ENCODE measurements at places on chromosomes 12 and 14. TPM values are rescaled to one million over a fixed set of nuclear protein-coding genes. Genes with fewer than 3 reads are reported as not detected.

The NKX2-1 gene
- total RNA-seq = 0.48 TPM

The RBP5 gene
- not detected for total RNA-seq

The DACT1 gene
- total RNA-seq = 4.7 TPM

The LMNTD1 gene
- total RNA-seq = not detected

The FGF23 gene
- not detected for total RNA-seq

The DDX54 gene
- total RNA-seq = 42.3 TPM

The ETFRF1 gene
- 13.4 TPM for total RNA-seq

The BICDL1 gene
- total RNA-seq = under 0.01 TPM

The ABHD12B gene
- not detected for total RNA-seq

The PZP gene
- total RNA-seq = under 0.01 TPM

The PLEKHD1 gene
- total RNA-seq = not detected

The AKAP3 gene
- total RNA-seq = 5.2 TPM

The STAT2 gene
- total RNA-seq = 90.0 TPM

The SRGAP1 gene
- total RNA-seq = 9.8 TPM

The USP44 gene
- 1.8 TPM for total RNA-seq

The ASPG gene
- not detected for total RNA-seq

The KLHL28 gene
- total RNA-seq = 4.3 TPM

The HELB gene
- 1.3 TPM for total RNA-seq

The RNASE9 gene
- not detected for total RNA-seq

The ABCC9 gene
- 1.6 TPM for total RNA-seq

The SOAT2 gene
- not detected for total RNA-seq

The C3AR1 gene
- total RNA-seq = 1.9 TPM

The CAND1 gene
- total RNA-seq = 100 TPM

The RD3L gene
- total RNA-seq = not detected

The STON2 gene
- total RNA-seq = 1.9 TPM

The HNRNPA1 gene
- 1,453 TPM for total RNA-seq

The PEX5 gene
- total RNA-seq = 17.5 TPM

The SPTB gene
- total RNA-seq = not detected

The FGF6 gene
- total RNA-seq = not detected

The CREBL2 gene
- total RNA-seq = 21.1 TPM

The ASCL1 gene
- total RNA-seq = not detected

The GARIN6 gene
- not detected for total RNA-seq

The KRT72 gene
- not detected for total RNA-seq

The HOXC6 gene
- 0.52 TPM for total RNA-seq

The TRHDE gene
- total RNA-seq = 16.8 TPM

The YBX3 gene
- 176 TPM for total RNA-seq

The RNASE2 gene
- total RNA-seq = not detected

The VSX2 gene
- total RNA-seq = not detected

The CLEC1A gene
- 0.13 TPM for total RNA-seq

The IL22 gene
- total RNA-seq = not detected

The GRIN2B gene
- not detected for total RNA-seq

The HPD gene
- total RNA-seq = 0.52 TPM

The BDKRB1 gene
- total RNA-seq = 53.3 TPM

The SLC16A7 gene
- total RNA-seq = 31.9 TPM

The C12orf60 gene
- total RNA-seq = 2.1 TPM

The CPNE6 gene
- total RNA-seq = not detected

The FMNL3 gene
- total RNA-seq = 13.2 TPM

The SMCO2 gene
- not detected for total RNA-seq

Measured in epithelial cell of alveolus of lung (primary cell).